ENCODE measurements at places on chromosomes 3 and 15.
A peak's percentile ranks its signal among the peaks of the same experiment; 100 is the strongest.

GRCh38 chr15:95598251-95598855 is 732.1 kb upstream of the NR2F2 start:
- DNase-seq = no peak

DNA sequence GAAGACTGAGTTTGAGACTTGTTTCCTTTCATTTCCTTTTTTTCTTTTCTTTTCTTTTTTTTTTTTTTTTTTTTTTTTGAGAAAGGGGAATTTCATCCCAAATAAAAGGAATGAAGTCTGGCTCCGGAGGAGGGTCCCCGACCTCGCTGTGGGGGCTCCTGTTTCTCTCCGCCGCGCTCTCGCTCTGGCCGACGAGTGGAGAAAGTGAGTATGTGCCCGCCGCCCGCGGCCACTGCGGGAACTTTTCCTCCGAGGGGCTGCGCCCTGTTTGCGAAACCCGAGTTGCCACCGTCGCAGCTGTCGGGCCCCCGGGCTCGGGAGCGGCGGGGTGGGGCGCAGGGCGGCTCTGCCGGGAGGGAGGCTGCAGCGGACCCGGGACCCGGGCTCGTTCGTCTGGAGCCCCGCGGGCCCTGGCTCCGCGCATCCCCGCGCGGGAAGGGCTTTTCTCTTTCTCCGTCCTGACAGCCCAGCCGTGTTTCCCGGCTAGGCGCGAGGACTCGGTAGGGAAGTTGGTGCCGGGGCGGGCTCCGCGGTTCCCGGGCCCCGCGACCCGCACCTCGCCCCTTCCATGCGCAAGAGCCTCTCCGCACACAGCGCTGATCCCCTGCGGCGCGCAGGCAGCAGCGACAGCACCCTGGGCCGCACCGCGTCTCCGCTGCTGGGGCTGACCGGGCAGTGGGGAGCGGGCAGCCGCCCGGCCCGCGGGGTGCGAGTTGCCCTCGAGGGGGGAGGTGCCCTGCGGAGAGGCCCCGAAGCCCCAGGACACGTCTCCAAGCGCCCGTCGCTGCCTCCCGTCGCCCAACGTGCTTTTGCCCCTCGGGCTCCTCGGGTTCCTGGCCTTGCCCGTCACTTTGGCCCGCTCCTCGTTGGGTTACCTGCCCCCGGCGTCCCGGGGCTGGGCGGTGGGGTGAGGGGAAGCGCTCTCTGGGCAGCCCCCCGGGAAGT is 1.4 kb downstream of the IGF1R start:
- DNase-seq = no peak

DNA sequence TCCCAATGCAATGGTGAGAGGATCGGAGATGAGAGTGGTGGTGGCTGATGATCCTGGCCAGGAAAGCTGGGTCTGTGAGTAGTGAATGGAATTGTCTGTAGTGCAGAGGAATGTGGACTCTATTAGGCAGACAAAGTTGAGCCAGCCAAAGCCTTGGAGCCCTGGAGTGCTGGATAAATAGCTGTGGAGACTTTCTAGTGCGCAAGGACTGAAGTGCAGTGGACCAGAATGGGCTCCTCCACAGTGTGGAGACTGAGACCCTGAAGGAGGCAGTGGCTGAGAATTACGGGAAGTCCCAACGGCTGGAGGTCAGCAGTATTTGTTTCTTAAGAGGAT is 874 bp downstream of the ZNF662 start:
- DNase-seq = no peak

DNA sequence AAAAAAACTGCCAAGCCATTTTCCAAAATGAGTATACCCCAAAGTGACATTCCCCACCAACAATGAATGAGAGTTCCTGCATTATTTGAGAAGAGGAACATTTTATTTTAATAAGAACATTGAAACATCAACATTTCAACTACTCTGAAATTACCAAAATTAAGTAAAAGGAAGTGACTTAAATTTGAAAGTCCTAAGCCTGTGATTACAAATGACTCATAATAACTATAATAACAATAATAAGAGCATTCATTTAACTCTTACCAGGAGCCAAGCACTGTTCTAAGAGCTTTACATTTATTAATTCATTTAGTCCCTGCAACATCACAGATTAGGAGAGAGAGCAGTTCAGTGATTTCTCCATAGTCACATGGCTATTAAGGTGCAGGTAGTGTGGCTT is 32.4 kb downstream of the LRRC28 start:
- no peak for DNase-seq

DNA sequence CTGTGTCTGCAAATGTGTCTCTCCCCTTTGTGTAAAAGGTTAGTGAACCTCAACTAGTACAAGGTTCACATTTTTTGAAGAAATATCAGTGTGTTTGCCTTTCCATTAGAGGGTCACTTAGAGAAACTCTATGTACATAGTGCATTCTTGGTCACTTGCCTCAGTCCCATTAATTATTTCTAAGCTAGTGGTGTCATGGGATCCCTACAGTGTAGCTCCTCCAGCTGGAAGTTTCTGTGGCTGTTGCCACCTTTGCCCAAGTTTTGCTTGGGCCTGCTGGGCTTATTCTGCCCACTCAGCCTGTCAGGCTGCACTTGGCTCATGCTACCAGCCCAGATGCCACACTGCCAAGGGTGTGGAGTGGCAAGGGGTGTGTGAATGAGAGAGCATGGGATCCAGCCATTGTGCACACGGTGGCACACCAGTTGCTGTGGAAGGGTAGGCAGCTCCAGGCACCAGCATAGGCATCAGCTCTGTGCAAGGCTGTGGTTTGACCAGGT is 161.7 kb downstream of the ARPP21 start:
- no peak for DNase-seq

- peak; percentile 59 for DNase-seq
Measured at GRCh38 chr15:57306161-57306943, 70.0 kb upstream of the CGNL1 start.

- DNase-seq = no peak
Measured at GRCh38 chr3:81998139-81998755, 236.8 kb upstream of the GBE1 start.
